ENCODE measurements at places on chromosomes 3 and 15. TPM values are rescaled to one million over a fixed set of nuclear protein-coding genes. Genes with fewer than 3 reads are reported as not detected.
A peak's percentile ranks its signal among the peaks of the same experiment; 100 is the strongest.

MCF2L2 gene
- 7.3 TPM for total RNA-seq

SAMMSON gene
- 0.13 TPM for total RNA-seq

- peak; percentile 29 for DNase-seq
- H3K36me3 ChIP-seq = peaks cover 25% of the 10 kb centered on the region
- H3K4me1 ChIP-seq = peaks cover 28% of the 10 kb centered on the region
- peak overlapping the region; percentile 38 for H3K4me3 ChIP-seq
These were observed 6.3 kb upstream of the PKM start for GRCh38 chr15:72237029-72237852.

GRCh38 chr3:59088761-59089160, 38.9 kb upstream of the CFAP20DC start:
- H3K36me3 ChIP-seq = no peaks in the 10 kb centered on the region
- DNase-seq = no peak
- H3K27ac ChIP-seq = no peak overlapping the region
- peaks cover 3% of the 10 kb centered on the region for H3K27me3 ChIP-seq
- H3K4me3 ChIP-seq = no peak overlapping the region

LRRC49 gene
- total RNA-seq = 6.8 TPM

GRCh38 chr15:101686718-101687117, 34.5 kb upstream of the TM2D3 start:
- no peak overlapping the region for H3K27ac ChIP-seq
- no peaks in the 10 kb centered on the region for H3K27me3 ChIP-seq
- H3K36me3 ChIP-seq = no peaks in the 10 kb centered on the region
- H3K4me1 ChIP-seq = no peaks in the 10 kb centered on the region
- no peak overlapping the region for H3K4me3 ChIP-seq

DNA sequence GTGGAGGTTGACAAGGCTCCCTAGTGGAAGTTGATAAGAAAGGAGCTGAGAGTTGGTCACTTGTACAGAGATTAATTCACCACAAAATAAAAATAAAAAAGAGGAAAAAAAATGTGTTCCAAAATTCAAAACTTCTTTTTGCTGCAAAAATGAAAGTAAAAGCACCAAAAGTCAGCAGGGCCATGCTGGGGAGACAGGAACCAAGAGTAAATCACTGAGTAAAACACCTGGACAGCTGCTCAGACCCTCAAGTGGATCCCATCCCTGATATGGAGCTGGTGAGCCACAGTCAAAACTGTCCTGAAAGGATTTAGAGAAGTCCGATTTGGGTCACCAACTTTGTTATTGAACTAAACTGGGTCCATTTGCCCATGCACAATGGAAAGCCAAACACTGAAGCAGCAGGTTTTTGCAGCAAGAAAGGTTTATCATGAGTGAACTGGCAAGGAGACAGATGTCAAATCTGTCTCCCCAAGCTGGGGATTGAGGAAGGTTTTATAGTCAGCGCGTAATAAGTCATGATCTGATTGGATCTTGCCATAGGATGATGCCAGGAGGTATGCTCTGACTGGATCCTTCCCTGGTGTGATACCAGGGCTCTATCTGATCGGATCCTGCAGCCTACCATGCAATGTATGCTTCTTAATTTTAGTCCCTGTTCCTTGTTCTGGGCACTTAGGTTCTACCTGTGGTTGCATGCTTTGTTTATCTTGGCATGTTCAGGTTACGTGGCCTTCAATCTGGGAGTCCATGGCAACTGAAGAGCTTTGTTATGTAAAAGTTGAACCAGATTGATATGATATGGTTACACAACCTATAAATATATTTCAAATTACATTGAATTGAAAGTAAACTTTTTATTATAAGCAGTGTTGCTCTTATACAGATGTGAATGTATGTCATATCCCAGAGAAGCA, 313.2 kb downstream of the POLQ start:
- H3K27me3 ChIP-seq = no peaks in the 10 kb centered on the region
- no peak overlapping the region for H3K27ac ChIP-seq
- no peaks in the 10 kb centered on the region for H3K36me3 ChIP-seq
- H3K4me1 ChIP-seq = peaks cover 2% of the 10 kb centered on the region
- DNase-seq = no peak

GRCh38 chr15:58355382-58355971, 76.3 kb upstream of the LIPC start:
- DNase-seq = no peak
- H3K27me3 ChIP-seq = peaks cover 3% of the 10 kb centered on the region
- no peaks in the 10 kb centered on the region for H3K36me3 ChIP-seq
- H3K27ac ChIP-seq = no peak overlapping the region
- H3K4me1 ChIP-seq = peaks cover 22% of the 10 kb centered on the region

DNA sequence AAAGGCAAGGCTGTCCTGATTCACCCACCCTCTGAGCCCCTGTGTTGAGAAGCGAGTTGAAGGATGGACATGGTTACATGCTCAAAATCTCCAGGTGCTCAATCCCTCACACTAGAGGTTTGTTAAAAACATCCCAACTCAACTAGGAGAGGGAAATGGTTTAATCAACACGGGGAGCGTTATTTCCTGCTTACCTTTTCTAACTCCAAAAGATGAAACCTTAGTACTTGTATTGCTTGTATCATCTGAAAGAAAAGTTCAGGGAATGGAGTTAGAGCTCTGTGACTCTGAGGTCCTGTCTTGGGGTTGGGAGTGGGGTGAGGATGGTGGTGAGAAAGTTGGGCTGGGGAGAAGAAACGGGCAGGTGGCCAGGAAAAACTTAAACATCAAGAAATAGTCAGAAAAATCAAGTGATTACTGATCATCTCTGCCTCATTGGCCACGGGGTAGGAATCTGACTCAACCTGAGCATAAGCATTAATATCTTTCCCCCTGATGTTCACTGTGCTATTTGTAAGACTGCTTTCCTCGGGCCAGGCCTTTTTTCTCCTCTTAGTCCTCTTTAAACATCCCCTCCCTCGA, 5.9 kb downstream of the MEIS2 start:
- H3K4me3 ChIP-seq = peak overlapping the region; percentile 56
- peaks cover 81% of the 10 kb centered on the region for H3K27me3 ChIP-seq
- H3K4me1 ChIP-seq = peaks cover 77% of the 10 kb centered on the region
- H3K27ac ChIP-seq = no peak overlapping the region
- no peak for DNase-seq

- H3K4me3 ChIP-seq = peak overlapping the region; percentile 29
- H3K27ac ChIP-seq = peak overlapping the region; percentile 94
- peaks cover 41% of the 10 kb centered on the region for H3K4me1 ChIP-seq
- DNase-seq = peak; percentile 39
- H3K36me3 ChIP-seq = peaks cover 18% of the 10 kb centered on the region
These were observed 67.5 kb upstream of the TJP1 start for GRCh38 chr15:29889542-29890329.

All from WTC11 (cell line).